ENCODE measurements at places on chromosomes 3 and 15.

DNA sequence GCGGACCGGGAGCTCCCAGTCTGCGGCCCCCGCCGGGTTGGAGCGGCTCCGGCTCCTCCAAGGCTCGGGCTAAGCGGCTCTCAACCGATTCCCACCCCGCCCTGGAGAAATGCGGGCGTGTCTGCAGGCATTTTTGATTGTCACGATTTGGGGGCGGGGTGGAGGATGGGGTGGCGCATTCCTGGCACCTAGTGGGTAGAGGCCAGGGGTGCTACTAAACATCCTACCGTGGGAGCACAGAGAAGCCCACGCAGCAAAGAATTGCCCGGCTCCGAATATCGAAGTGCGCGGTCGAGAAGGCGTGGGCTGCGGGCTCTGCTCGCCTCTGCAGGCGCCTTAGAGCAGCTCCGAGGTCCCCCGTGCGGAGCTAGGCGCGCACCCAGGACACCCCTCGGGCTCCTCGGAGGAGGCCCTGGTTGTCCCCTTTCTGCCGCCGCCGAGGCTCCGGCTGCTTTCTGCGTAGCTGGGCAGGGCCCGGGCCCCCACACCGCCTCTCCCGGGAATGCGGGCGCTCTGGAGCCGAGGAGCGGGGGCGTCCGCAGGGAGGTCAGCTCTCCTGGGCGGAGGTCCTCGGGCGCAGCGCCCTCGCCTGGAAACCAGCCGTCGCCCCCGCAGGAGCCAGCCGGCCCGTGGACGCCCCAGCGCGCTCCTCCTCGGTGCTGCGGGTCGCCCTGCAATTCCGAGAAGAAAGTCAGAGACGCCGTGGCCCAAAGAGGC, 16.5 kb upstream of the LAMP3 start:
- peak; percentile 83 for ATAC-seq

DNA sequence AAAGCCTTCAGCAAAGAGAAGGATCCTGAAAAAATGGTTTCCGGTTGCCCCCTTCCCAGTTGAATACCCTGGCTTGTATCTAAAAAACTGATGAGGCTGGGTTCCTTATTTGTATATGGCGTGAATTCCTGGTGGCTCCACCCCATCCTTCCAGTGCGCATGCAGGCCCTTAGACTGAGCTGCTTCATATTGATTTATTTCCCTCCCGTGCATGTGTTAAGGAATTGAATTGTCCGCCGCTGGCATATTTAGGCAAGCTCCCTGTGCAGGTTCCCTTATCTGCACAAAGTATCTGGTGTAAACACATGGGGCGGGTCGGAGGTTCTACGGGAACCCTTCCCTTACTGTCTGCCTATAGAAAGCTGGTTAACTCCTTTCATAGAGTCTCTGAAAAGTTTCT, 362.4 kb downstream of the FEZF2 start:
- ATAC-seq: no peak

DNA sequence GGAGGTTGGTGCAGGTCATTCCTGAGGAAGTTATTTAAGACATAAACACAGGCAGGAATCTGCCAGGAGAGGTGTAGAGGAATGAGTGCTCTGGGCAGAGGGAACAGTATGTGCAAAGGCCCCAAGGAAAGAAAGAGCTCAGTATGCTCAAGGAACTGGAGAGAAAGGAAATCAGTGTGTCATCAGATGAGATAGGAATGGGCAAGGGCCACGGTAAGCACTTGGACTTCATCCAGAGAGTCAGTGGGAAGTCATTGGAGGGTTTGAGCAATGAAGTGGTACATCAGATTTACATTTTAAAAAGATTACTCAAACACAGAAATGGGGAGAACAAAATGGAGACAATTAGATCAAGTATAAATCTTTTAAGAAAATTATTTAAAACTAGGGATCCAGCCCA, 272.2 kb downstream of the ADAMTSL3 start:
- no peak for ATAC-seq

- no peak for ATAC-seq
Observed at GRCh38 chr3:14487086-14487485, 53.1 kb downstream of the GRIP2 start.

GRCh38 chr3:52109611-52110301, 44.5 kb downstream of the POC1A start:
- peak; percentile 33 for ATAC-seq

DNA sequence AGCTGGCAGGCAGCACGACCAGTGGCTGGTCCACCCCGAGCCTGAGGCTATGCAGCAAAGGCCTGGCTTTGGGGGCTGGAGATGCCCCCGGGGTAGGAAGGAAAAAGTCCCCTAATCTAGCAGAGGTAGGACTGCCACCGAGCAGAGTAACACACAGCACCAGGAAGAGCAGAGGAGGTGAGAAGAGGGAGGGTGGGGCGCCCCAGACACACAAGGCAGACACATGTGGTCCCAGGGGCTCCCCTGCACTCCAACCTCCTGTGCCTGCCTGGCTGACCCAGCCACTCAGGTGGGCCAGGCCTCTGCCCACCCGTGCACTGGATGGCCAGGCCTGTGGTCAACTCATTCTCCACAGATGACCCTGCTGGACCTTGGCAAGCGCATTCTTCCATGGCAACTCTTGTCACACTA, 112.4 kb downstream of the ADCY5 start:
- no peak for ATAC-seq

GRCh38 chr15:75178171-75178937, 23.3 kb upstream of the C15orf39 start:
- no peak for ATAC-seq

- no peak for ATAC-seq
Observed at GRCh38 chr3:180705619-180706018, 26.3 kb upstream of the CCDC39 start.

GRCh38 chr3:190401963-190402362, 14.0 kb downstream of the CLDN16 start:
- no peak for ATAC-seq

- ATAC-seq: no peak
Observed at GRCh38 chr3:137992592-137992991, 17.4 kb upstream of the CLDN18 start.

DNA sequence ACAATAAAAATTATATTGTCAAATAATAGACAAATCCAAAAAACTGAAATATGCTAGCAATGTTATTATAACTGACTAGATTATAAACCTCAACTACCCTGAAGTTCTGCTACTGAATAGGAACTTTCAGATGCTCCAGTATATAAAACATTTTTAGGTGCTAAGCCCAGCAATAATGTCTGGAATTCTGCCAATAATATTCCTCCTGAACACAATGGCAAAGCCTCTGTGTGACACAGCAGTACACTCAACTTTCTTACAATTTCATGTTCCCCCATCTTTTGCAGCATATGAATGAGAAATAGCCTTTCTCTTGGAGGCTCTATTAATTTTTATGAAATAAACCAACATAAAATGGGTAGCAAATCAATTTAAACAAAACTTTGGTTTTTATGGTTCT, 29.5 kb downstream of the ATOSA start:
- ATAC-seq: no peak

DNA sequence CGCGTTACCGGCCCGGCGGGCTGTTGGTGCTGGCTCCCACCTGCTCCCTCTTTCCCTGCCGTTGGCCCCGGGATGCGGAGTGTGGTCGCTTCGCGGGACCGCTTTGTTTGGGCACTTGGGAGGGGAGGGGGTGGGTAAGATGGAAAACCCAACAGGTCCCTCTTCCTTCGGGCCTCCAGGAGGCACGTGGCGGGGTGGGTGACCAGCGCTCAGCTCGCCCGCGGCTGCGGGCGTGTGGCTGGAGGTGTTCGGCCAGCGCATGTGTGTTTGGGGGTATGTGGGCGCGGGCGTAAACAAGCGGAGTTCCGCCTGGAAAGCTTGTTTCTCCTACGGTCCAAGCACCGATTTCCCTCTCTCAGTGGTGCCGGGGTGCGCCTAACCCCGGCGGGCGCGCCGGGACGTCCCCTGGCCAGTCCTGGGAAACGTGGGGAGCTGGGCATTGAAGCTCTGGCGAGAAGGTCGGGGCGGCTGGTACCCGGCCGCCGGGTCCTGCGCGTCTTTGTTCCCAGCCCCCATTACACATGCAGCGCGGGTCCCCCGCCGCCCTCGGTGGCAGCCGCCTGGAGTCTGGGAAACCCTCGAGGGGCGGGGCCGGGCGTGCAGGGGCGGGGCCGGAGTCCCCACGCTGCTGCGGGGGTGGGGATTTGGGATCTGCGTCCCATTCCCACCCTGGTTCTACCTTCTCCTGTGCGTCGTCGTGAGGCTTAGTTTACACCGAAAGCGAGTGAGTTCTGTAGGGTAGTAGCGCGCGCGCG, 1.4 kb downstream of the ACVR2B start:
- ATAC-seq: peak; percentile 69

- ATAC-seq: no peak
Observed at GRCh38 chr3:123163141-123163540, 38.6 kb upstream of the SEC22A start.

- no peak for ATAC-seq
Observed at GRCh38 chr3:257826-258225, 61.3 kb downstream of the CHL1 start.
